Stimulated activated CD4-positive, alpha-beta T cell treated with anti-CD3 and anti-CD28 coated beads, TNF-alpha, amount 100 ng/mL, for 24 hours (primary cell): ENCODE measurements at places on chromosomes 12 and 14.

DNA sequence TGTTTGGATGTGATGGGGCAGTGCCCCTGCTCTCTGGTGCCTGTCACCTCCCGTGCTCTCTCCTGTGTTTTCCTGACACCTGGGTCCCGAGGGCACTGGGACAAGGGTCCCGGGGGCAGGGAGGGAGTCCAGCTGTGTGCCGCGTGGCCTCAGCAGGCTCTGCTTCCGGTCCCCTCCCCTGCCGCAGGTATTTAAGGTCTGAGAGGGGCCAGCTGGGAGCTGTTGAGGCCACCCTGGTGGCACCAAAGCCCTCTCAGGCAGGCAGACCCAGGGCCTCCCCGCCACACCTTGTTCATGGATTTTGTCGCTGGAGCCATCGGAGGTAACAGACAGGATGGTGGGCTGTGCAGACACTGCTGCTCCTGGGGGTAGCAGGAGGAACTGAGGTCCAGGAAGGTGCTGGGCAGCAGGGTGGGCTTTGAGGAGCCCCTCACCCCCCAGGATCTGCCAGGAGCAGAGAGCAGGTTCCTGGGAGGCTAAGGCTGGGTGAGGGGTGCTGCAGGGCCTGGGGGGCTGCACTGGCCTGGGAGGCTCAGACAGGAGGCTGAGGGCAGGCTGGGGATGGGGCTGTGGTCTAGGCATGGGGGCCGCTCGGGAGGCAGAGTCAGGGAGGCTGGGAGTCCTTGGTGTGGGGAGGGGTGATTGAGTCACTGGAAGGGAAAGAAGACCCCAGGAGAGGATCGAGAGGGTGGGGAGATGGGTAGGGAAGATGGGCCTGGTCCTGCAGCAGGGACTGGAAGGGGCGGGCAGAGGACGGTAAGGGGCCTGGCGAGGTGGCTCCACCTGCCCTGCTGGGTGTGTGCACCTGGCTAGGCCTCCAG is at the start of gene SLC25A47:
SLC25A47 (plus strand) TSS at position 219 of the 821 bp plus-strand sequence; CDS start at position 295, 76 bp downstream.
- no peak for DNase-seq

DNA sequence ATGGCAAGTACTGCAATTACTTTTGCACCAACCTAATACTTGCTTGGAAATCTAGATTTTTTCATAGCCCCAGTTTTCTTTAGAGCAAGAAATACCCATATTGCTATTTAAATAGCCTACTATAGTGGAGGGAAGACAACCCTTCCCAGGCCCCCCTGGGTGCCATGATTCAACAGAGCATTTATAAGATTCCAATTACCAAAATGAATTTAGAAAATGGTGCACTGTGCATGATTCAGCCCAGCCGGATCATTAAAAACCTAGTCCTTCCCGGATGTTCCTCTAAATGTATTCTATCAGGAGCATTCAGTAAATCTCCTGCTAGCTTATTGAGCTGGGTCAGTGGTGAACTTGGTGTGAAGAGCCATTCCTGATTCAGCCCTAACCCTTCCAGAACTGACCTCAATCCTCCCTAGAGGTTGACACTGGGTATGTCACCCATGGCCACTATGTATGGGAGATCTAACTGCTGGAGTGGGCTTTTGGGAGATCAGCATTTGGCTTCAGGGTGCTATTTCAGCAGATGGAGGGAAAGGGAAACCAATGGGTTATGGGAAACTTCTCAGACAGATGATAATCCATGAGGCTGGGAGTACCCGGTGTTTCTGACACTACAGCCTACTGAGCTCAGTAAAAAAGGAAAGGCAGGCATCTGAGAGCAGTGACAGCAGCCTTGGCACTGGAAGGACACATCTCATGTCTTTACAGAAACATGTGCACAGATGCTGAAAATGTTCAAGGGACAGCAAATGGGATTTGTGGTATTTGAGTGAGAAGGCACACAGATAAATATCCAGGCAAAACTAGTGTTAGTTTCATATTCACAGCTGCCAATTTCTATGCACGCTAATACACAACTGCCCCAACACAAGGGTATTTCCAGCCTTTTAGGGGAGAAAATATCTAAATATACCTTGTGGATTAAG is 258.9 kb downstream of the DPF3 start:
- no peak for DNase-seq

GRCh38 chr14:72892879-72893635 is 844 bp downstream of the DPF3 start:
- peak; percentile 8 for DNase-seq

DNA sequence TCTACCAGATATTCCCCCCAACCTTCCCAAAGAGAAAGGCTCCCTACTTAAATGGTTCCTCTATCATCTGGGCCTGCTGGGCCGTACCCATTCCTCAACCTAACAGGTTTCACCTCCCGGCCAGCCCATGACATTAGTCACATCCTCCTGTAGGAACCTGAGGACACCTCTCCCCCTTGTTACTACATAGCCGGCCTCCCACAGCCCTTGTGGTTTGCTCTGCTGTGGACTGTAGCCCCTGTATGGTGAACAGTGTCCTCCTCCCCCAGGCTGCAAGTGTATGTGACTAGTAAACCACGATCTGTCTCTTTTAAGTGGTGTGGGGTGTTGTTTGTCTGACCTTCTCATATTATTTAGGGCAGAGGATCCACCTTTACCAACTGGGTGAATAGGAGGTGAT is 371.7 kb downstream of the RGS6 start:
- DNase-seq: no peak

GRCh38 chr14:63436286-63437098 is 106.7 kb downstream of the PPP2R5E start:
- DNase-seq: no peak

DNA sequence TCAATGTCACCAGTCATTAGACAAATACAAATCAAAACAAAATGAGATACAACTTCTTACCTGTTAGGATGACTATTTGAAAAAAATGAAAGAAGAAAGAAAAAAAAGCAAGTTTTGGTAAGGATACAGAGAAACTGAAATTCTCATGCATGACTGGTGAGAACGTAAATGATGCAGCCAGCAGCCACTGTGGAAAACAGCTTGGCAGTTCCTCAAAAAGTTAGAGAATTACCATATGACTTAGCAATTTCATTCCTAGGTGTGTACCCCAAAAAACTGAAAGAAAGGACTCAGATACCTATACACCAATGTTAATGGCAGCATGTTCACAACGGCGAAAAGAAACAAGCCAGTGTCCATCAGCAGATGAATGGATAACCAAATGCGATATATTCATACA is 26.6 kb downstream of the NINJ2 start:
- DNase-seq: no peak

GRCh38 chr14:77822307-77822706 is 22.4 kb downstream of the ADCK1 start:
- no peak for DNase-seq

DNA sequence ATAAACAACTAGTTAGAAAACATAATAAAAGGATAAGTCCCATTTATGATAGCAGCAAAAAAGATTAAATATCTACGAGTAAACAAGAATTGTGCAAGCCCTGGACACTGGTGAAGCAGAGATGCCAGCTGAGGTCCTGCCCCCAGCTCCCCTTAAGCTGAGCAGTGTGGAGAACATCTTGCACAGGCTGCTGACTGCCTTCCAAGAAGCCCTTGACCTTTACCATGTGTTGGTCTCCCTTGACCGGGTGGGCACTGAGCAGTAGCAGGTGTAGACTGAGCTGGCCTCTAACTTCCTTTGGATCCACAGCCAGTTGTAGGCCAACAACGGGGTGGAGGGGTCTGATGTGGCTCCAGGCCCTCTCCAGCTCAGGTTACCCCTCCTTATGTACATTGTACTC is 47.7 kb upstream of the PAPLN start:
- DNase-seq: no peak

- DNase-seq: no peak
Observed at GRCh38 chr12:58285551-58285950, 344.2 kb downstream of the ATP23 start.

DNA sequence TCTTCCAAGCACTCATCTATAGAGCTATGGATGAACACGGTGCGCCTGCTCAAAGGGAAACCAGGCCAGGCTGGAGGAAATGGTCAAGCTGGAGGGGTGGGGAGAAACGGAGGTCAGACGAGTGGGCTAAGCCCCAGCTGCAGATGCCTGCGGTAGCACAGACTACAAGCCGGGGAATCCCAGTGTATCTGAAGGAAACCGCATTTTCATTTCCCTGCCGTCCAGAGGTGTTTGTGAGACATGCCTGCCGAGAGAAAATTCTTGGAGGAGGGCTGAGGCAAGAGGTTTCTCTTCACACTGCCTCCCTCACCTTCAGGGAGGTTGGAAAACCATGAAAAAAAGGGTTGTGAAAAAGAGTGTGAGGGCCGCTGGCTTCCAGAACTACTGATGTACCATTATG is 102.0 kb upstream of the FOXN3 start:
- DNase-seq: no peak

DNA sequence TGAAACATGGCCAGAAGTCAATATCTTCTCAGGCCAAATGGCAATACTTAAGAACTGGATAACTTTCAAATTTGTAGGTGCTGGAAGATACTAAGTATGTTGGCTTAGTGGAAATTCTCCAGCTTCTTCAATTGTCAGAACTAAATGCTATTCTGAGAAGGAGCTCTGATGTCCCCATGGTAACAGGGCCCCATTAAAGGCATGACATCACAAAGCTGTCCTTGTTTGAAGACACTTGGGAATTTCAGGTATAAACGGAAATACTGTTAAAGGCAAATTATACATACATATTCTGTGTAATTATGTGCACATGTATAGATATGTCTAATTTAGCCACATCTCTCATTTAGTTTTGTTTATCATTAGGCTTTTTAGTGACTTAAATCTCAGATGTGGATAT is 210.0 kb upstream of the SEL1L start:
- DNase-seq: no peak

GRCh38 chr12:29273178-29273843 is 107.7 kb downstream of the ERGIC2 start:
- no peak for DNase-seq

DNA sequence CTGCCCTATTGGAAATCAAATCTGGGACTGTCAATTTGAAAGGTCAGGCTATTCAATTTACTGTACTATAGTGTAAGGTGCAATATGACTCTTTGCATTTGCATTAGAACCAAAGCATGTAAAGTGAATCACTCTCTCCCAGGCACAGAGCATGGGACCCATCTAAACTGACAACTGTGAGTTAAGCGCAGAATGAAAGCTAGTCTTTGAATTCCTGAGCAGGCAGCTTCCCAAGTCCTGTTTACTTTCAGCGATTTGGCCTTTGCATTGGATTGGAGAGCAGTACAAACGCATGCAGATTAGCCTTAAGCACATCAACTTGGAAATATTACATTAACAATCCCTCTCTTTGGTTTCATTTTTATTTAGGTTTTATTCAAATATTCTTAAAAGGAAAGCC is 74.6 kb downstream of the RERG start:
- no peak for DNase-seq

DNA sequence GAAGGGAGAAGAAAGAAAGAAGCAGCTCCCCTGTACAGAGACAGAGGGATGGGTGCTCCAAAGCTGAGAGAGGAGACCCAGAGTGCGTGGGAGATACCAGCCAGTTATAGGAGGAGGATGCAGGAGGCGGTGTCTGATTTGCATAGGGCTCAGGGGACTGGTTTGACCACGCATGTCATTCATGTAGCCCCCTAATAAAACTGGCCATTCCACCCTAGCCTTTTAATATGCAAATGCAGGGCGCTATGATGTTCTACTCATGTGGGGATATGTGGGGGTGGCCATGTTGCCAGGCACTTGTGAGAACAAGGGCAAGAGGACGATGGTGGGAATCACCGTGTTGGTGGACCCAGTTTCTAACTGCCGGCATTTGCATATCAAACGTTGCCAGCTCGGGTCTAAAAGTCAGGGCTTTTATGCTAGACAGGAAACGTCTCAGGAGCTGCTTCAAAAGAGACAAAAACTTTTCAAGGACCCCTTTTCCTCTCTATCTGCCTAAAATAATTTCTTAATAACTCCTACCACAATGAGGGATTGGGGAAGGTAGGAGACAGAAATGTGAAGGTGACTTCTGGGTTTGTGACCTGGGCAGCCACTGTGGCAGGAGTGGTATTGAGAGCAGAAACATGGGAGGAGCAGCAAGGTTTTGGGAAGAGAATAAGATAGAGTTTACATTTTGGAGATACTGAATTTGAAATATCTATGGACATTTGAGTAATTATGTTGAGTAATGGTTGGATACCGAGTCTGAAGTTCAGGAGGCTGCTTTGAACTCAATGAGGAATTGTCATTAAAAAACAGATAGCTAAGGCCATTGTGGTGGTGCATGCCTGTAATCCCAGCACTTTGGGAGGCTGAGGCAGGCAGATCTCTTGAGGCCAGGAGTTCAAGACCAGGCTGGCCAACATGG is 2.2 kb upstream of the ATXN3 start:
- DNase-seq: no peak

DNA sequence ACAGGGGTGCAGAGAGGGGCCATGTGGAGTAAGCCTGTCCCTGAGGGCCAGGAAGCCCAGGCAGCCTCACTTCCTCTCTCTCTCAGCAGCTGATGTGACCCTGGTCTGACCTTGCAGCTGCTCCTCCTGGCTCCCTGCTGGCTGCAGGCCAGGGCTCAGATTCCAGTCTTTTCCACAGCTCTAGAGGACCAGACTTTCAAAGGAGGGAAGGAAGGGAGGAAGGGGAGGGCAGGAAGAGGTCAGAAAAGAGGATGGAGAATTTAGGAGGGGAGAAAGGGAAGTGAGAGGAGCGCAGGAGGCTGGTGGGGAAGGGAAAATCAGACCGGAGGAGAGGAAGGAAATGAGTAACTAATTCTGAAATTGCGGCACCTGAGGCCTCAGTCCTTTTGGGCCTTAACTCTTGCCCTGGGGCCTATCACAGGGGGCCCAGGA is 40.9 kb upstream of the VASH1 start:
- DNase-seq: no peak

- no peak for DNase-seq
Observed at GRCh38 chr12:16300736-16301135, 23.3 kb upstream of the SLC15A5 start.
